GDM1 (cell line): ENCODE measurements at places on chromosomes 12 and 14.

GRCh38 chr12:66533767-66534166, 145.1 kb downstream of the GRIP1 start:
- no peak for DNase-seq

GRCh38 chr14:22391908-22392565, 197.0 kb downstream of the DAD1 start:
- peak; percentile 44 for DNase-seq

- no peak for DNase-seq
Observed at GRCh38 chr14:76900682-76901081, 74.5 kb downstream of the LRRC74A start.

DNA sequence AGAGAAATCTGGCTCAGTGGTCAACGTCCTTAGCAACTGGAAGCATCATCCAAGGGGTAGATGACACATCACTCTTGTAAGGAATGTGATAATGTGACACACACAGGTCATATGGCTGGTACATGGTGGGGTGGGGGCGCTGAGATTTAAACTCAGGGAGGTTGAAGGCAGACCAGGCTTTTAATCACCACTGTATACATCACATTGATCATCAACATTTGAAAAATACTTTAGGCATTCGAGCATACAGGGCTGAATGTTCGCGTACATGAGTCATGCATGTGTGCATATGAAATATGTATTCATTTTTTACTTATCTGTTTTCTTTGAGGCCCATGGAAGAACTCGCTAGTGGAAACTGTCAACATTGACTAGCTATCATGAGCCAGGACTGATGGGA, 976.4 kb downstream of the VRK1 start:
- no peak for DNase-seq

GRCh38 chr14:61321385-61322010, at the start of gene PRKCH:
TSS of gene PRKCH (plus strand) at chr14:61321579. CDS start at chr14:61322102, 523 bp downstream.
- DNase-seq = peak; percentile 50

DNA sequence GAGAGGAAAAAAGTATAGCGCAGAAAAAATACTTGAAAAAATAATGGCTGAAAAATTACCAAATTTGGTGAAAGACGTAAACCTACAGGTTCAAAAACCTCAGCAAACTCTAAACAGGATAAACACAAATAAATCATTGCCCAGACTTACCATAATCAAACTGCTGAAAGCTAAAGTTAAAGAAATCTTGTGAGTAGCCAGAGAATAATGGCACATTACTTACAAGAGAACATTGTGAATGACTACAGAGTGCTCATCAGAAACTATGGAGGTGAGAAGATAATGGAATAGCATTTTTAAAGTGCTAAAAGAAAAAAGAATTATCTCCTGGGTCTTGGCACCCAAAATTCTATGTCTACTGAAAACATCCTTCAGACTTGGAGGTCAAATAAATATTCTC, 36.0 kb downstream of the ATF1 start:
- no peak for DNase-seq

DNA sequence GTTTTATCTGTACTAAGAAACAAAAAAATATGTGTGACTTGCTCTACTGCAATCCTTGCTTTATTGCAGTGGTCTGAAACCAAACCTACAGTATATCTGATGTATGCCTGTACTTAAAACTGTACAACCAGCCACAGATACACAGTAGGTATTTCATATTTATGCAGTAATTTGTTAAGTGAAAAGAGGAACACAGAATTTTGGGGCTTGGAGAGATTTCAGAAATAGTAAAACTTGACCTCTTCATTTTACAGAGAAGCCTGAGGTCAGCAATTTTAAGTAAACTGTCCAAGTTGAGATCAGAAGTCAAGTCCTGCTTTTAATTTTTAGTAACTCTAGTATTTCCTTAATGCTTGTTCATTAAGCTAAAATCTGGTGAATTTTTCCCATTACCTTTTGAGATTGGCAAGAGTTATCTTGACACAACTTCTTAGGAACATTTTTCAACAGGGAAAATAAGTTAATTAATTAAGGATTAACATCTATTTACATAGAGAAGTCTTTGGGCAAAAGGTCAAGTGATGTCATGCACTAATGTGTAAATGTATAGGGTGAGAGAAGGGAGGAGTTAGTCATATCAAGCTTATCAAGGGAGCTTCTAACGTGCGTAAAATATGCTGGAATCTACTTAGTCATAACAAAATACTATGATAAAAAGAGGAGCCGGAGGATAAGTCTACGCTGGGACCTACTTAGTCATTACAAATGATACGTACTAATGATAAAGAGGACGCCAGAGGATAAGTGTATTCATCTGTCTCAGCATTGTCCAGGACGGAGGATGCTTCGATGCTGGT, 66.0 kb upstream of the GTF2A1 start:
- no peak for DNase-seq

DNA sequence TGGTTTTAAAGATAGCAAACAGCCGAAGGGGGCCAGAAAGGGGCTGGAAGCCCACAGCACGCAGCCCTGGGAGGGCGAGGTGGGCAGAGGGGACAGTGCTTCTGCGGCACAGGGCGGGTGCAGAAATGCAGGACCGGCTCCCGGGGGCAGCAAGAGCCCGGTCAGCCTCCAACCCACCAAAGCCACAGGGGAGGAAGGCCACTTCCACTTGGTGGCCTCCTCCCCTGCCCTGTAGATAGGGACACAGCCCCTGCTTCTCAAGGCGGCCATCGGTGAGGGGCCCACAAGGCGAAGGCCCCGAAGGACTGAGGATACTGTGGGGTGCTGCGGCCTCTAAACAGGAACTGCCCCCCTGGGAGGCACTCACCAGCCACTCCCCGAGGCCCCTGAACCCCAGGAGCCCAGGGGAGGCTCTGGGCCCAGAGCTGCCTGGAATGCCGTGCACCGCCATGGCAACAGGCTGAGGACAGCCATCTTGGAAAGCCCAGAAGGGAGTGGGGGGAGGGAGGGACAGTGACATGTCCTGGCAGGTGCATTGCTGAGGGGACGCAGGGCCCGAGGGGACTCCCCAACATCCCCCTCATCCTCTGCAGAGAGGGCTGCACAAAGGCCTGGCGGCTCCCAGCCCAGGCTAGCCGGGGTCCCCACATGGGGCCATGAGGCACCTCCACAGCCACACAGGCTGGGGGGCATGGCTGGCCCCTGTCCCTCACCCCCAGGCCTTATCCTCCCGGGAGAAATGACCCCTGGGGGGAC, 114.7 kb downstream of the NCOR2 start:
- DNase-seq = no peak

DNA sequence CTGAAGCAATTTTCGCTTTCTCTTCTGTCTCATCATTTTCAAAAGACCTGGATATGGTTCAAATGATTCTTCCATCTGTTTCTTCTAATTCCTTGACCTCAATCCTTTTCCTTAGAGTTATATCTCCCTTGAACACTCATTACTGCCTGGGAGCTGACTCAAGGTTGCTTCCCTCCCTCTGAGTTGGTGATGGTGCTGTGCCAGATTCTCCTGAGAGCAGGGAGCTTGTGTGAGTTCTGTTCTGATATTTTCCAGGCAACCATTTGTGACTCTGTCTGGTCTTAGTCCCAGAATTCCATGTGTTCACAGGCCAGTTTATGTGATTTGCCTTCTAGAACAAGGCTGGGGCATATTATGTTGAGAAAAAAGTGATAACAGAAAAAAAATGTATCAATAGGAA, 505.1 kb upstream of the SYT1 start:
- DNase-seq = no peak

- DNase-seq = no peak
Observed at GRCh38 chr14:58739674-58740073, 101.9 kb downstream of the DACT1 start.

DNA sequence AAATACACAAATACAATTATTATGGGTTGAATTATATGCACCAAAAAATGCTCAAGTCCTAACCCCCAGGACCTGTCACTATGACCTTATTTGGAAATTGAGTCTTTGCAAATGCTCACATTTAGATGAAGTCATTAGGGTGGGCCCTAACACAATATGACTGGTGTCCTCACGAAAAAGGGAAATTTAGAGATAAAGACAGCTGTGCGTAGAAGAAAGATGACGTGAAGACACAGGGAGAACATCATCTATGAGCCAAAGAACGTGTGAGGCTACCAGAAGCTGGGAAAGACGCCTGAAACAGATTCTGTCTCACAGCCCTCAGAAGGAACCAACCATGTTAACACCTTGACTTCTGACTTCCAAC, 259.2 kb downstream of the EMP1 start:
- no peak for DNase-seq

- no peak for DNase-seq
Observed at GRCh38 chr12:94191023-94191422, 42.6 kb downstream of the PLXNC1 start.

- no peak for DNase-seq
Observed at GRCh38 chr12:49220972-49221371, 32.1 kb upstream of the TUBA1A start.

GRCh38 chr12:96478011-96478410, 11.4 kb upstream of the CFAP54 start:
- DNase-seq = no peak

- peak; percentile 62 for DNase-seq
Observed at GRCh38 chr12:51886021-51886710, 1.7 kb upstream of the ANKRD33 start.

- no peak for DNase-seq
Observed at GRCh38 chr14:96274543-96274942, 18.5 kb downstream of the BDKRB1 start.

GRCh38 chr12:62763861-62764645, 170.9 kb downstream of the PPM1H start:
- DNase-seq = no peak

DNA sequence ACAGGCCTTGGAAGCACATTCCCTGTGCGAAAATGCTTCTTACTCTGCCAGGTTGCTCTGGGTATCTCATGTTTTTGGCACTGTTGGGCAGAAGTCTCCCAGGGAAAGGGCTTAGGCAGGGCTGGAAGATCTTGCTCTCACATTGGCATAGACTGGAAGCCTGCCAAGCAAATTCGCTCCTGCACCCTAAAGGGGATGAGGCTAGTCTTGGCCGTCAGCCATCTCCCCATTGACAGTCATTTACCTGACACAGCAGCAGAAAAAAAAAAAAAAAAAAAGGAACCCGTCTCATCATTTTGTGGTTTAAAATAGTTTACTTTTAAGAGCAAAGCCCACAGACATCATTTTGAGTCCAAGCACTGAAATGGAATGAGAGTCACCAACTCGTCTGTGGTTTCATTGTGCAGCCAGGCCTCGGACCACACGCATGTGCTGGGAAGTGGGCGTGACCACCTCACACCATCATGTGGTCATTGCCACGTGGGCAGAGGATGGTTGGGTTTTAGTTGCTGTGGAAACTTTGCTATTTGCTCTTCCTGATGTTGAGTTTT, 84.8 kb downstream of the NRXN3 start:
- DNase-seq = no peak

- DNase-seq = no peak
Observed at GRCh38 chr12:22264380-22264779, 70.1 kb downstream of the ST8SIA1 start.

DNA sequence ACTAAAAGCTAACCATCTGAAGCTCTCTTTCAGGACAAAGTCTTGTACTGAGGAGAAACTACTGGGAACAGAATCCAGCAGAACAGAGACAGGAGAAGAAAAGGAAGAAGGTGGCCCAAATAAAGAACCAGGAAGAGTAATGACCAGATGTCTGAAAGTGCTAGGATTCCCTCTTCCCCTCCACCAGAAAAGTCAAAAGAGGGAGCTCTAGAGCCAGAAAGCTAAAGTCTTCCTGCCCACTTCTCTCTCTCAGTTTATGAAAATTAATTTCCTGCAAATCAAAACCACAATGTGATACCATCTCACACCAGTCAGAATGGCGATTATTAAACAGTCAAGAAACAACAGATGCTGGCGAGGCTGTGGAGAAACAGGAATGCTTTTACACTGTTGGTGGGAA, 47.2 kb downstream of the SPPL3 start:
- DNase-seq = no peak

DNA sequence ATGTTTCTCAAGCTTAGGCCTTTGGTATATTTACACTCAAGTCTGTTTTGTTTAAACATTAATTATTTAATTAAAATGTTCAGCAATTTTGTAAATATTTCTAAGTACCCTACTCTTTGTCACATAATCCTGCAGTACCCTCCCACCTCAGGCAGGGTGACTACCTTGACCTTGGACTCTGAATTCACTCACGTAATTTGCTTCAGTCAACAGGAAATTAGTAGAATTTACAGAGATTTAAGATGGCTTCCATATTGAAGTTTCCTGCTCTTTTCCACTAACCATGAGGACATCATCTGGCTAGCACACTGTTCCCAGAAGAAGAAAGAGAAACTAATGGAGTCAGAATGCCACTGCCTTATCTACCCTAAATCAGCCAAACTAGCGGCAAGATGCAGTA, 967 bp upstream of the TAS2R19 start:
- no peak for DNase-seq

DNA sequence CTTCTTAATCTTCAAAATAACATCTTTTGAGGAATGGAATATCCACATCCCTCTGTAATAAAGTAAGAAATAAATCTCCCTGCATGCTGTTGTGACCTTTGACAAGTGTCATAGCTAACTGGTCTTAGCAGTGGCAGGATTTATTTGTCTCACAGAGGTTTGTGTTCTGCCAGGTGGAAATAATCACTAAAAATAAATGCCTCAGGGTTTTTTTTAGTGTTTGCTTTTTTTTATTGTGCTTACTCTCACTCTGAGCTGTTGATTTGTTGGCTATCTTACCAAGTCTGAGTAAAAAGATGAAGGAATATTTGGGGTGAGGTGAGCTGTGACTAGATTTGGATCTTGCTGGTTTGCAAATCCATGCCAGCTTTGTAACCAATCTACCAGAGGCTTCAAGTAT, 285.4 kb downstream of the ALG10B start:
- no peak for DNase-seq

GRCh38 chr14:77140359-77141213, 1.0 kb downstream of the ZDHHC22 start:
- DNase-seq = no peak

GRCh38 chr14:85538636-85539035, 8.7 kb downstream of the FLRT2 start:
- no peak for DNase-seq

GRCh38 chr12:114751712-114752111, 67.7 kb upstream of the TBX3 start:
- no peak for DNase-seq

- DNase-seq = no peak
Observed at GRCh38 chr14:94797887-94798286, 28.0 kb upstream of the GSC start.

GRCh38 chr12:56377310-56377988, 14.8 kb upstream of the APOF start:
- no peak for DNase-seq
